ENCODE measurements at places on chromosomes 3 and 15.

GRCh38 chr3:12473511-12473910 lies 10.8 kb upstream of the TSEN2 start:
- no peak for DNase-seq

DNA sequence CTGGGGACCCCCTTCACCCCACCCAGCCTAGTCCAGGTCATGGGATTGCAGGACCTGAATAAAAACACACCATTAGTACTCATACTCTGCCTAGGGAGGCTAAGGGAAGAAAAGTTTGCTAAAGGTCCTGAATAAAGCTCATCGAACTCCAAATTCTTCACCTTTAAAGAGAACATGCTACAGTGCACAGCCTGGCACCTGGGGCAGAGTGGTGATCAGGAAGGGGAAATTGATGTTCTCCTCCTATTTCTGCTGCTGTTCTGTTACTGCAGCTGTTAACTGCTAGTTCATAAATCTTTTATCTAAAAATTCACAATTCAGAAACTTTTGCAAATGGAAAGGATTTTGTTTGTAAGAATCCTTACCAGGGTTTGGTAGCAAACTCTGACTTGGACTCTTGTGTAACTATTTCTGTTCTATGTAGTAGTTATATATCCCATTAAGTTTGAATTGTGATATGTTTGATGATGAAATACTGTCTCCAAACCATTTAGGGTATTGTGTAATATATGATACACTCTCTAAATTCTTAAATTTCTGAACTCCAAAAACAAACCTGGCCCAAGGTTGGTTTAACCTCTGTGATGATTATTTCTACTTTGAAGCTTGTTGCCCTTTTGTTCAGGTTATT lies 27.9 kb downstream of the MCTP2 start:
- DNase-seq = no peak

DNA sequence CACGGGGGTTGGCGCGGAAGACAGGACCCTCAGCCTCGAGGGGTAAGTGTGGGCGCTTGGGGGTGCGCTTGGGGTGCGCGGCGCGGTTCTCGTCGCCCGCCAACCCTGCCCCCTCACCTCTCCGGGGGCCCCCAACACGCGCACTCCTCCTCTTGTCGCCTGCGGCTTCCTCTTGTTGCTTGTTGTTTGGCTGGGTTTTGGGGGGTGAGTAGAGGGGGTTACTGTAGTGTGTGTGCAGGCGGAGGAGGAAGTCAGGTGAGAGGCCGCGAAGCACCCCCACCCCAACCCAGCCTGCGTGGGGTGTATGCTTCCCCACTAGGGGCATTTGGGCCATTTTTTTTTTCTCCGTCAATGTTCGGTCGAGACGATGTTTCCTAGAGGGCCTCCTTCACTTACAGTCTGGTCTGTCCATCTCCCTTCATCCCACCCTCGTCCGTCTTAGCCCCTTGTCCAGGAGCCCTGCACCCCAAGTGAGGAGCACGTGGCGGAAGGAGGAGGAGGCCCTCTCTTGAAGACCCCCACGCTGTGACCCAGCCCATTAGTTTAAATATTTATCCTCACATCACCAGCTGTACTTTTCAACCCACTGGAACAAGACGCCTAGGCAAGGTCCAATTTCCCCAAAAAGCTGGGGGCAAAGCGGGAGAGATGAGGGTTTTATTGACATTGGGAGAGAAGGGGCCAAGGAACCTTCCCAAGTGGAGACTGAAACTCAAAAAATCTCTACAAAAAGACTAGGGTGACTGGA lies 20.4 kb upstream of the SATB1 start:
- DNase-seq = no peak

DNA sequence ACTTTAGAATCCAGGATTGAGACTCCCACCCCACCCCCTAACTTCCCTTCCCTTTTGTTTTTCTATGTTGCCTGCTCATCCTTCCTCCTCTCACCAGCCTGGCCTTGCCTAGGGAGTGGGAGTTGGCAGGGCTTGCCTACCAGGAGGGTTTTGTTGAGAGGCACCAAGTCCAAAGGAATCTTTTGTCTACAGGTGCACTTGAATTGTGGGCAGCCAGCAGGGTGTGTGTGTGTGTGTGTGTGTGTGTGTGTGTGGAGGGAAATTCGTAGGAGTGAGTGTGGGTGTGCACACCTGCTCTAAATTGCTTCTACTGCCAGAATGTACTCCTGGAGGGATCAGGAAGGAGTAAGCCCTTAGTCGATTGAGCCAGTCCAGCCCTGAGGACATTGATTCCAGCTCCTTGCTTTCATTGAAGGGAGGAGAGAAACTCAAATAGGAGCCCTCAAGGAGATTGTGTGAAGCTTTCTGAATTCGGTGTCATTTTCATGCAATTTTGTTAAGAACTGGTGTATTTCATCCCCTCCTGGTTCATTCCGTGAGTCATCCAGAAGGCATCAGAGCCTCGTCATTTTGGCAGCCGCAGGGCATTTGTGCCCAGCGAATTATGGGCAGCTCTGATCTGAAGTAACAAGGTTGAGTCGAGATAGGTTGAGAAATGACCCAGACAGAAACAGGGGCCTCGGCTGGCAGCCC lies 112.1 kb downstream of the SLCO3A1 start:
- no peak for DNase-seq

- DNase-seq = no peak
Observed at GRCh38 chr3:29186982-29187725, 93.7 kb upstream of the RBMS3 start.

- DNase-seq = no peak
Observed at GRCh38 chr3:141009496-141009895, 41.7 kb upstream of the SPSB4 start.

GRCh38 chr3:29610781-29611180 lies 329.9 kb downstream of the RBMS3 start:
- DNase-seq = no peak

- no peak for DNase-seq
Observed at GRCh38 chr3:29280404-29281093, at the start of gene RBMS3. Gene RBMS3, plus strand, starts transcription at chr3:29281071.

DNA sequence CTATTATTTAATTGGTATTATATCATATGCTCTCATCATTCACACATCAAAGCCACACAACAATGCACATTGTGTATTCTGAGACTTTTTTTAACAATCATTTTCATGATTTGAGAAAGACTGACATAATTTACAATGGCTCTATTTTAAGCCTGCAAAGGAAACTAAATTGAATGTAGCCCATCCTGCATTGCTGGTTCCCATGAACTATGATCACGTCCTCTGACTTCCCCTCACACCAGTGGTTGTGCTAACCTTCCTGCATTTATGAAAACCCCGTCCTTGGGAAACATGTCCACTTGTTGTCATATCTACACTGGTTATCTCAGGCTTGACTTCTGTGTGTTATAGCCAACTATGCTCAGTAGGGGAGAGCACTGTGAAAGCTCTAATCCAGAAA lies 546.2 kb downstream of the MECOM start:
- no peak for DNase-seq

DNA sequence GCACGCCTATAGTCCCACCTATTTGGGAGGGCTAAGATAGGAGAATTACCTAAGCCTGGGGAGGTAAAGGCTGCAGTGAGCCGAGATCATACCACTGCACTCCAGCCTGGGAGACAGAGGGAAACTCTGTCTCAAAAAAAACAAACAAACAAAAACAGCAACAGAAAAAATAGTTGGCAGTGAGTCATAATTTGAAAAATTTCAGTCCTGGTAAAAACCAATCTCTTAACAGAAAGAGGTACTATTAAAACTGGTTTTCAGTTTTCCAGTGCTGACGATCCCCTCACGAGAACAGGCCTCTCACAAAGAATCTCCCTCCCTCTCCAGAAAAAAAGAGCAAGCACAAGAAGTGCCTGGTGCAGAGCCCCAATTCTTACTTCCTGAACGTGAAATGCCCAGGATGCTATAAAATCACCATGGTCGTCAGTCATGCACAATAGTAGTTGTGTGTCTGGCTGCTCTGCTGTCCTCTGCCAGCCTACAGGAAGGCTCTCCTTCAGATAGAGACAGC lies 22.8 kb upstream of the MAP4 start:
- no peak for DNase-seq

GRCh38 chr3:181956122-181956521 lies 244.4 kb downstream of the SOX2 start:
- no peak for DNase-seq

DNA sequence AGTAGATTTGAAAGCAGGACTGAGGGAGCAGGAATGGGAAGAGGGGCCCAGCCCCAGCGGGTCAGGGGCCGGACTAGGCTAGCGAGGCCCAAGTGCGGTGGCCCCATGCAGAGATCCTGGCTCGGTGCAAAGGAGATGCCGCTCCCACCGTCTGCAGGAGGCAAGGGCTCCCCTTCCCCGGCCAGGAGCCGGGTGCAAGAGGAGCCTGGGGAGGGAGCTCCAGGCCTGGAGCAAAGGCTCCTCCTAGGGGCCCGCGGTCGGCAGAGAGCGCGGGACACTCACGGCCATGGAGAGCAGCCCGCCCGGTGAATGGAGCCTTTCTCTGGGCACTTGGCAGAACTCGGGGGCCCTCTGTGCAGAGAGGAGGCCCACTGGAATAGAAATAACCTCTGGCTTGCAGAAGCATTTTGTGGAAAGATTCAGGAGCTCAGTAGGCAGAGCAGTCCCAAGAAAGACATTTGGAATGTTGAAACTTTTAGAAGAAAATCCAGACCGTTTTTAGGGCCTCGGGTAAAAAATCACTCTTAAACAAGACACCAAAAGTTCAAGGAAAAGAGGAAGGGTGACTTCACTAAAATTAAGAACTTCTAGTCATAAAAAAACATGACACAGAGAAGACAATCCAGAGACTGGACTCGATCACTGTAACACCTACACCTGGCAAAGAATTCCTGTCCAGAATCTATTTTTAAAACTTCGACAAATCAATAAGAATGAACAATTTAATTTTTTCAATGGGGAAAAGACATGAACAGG lies 43.0 kb upstream of the USP3 start:
- no peak for DNase-seq

GRCh38 chr15:48596841-48597240 lies 48.7 kb downstream of the FBN1 start:
- DNase-seq = no peak

DNA sequence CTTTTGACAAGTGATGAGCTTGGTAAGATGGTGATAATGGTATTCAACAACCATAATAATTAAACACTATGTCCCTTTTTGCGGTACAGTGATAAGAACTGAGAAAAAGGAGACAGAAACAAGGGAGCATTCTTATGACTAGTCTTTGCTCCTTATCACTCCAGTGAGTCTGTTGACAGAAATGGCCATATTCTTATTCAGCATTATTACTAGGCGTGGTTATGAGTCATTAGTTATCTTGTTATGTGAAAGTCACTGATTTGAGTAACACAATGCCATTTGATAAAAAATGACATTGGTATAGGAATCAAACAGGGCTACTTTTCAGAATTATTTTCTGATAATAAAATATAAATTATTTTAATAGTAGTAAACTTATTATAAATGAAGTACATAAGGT lies 193.5 kb downstream of the C3orf38 start:
- DNase-seq = no peak

GRCh38 chr15:43516185-43516584 lies 1.2 kb upstream of the MAP1A start:
- no peak for DNase-seq

DNA sequence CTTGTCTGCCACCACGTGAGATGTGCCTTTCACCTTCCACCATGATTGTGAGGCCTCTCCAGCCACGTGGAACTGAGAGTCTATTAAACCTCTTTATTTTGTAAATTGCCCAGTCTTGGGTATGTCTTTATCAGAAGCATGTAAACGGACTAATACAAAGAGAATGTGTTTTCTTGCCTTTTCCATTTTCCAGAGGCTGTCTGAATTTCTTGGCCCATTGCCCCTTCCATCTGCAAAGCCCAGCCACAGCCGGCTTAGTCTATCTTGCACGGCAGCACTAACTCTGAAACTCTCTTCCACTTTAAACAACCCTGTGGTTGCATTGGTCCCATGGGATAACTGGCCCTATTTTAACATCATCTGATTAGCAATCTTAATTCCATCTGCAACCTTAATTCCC lies 215.3 kb downstream of the LRTM1 start:
- no peak for DNase-seq

DNA sequence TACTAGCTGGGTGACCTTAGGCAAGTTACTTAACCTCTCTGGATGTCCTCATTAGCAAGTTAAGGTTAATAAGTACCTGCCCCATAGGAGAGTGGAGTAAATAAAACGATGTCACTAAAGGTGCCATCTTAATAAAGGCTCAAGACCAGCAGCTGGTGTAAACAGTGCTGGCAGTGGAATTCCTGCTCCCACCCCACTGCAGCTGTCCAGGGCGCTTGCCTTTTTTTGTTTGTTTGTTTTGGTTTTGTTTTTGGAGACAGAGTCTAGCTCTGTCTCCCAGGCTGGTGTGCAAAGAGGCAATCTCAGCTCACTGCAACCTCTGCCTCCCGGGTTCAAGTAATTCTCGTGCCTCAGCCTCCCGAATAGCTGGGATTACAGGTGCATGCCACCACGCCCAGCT lies 28.9 kb downstream of the IDH3A start:
- no peak for DNase-seq

- DNase-seq = no peak
Observed at GRCh38 chr3:30578479-30578878, 27.9 kb upstream of the TGFBR2 start.
